ENCODE measurements at places on chromosomes 11 and 22.
A peak's percentile ranks its signal among the peaks of the same experiment; 100 is the strongest.

DNA sequence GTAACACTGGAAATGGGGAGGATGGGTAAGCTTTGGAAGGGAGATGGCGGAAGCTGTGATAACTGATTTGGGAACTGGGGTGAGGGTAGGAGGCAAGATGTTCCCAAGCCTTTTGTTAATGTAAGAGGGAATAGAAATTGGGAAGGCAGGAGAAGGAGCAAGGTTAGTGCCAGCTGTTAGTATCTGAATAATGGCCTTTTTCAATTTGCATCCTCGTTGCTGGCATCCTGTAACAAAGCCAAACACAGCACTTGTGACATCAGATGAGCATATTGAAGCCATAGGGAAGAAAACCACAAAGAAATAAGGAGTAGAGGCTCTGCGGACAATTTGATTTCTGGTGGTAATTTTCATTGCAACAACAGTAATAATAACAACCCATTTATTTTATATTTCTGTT lies 70.9 kb upstream of the CLMP start:
- no peak for DNase-seq

DNA sequence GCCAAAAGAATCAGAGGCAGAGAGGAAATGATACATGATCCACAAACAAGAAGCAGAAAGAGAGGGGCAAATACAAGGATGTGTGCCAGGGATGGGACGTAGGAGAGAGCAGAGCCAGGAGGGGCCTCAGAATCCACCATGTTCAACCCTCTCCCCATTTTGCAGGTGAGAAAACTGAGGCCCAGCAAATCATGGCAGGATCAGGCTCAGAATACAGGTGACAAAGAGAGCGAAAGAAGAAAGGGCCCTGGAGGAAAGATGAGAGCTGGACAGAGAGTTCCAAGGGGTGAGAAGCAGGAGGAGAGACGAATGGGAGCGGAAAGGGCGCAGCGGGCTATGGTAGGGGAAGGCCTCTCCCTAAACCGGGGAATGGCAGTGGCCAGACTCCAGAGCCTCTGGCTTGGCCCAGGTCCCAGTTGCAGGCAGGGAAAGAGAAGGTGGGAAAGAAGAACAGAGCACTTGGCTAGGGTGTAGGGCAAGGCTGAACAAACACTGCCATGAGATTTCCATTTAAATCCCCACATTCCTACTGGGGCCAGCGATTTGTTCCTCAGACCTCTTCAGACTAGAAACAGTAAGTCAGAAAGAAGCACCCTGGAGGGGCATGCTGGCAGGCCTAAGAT lies 44.4 kb upstream of the TSKU start:
- no peak for DNase-seq

DNA sequence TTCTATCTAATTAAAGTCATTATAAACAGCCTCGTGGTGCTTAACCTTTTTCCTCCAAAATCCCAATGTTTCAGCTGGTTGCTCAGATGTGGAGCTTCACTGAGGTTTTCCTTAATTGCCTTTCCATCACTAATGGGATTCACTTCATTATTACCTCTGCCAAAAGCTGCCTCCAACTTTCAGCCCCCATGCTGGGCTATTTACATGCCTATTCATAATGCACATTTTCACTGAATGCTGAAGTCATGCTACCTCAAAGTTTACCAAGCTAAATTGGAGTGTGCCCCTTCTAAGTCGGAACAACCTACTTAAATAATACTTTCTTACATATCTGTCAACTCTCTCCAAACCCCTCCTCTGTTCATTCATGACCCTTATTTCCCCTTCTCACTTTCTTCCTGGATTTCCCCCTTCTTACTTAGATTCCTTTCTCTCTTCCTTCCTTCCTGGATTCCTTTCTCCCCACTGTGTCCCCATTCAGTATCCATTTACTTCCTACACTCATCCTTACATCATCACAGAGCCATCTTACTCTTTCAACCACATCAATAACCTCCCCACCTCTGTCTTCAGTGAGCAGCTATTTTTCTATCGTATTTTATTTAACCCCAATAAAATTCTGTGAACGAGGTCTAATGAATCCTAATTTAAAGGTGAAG lies 887.3 kb upstream of the TENM4 start:
- DNase-seq = no peak

DNA sequence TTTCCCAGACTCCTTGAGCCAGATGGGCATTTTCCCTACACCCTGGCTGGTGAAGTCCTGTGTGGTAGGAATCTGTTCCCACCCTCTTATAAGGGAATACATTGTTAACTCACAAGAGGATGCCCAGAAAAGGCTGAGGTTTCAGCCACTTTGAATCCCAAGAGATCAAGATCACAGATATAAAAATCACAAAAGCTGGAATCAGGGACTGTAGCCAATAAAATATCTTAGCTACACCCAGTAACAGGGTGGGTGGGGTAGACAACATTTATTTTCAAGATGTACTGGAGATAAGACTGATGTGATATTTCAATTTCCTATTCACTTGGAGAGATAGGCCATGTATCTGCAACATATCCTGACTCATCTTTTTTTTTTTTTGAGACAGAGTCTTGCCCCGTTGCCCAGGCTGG lies 50.3 kb downstream of the COPB1 start:
- DNase-seq = peak; percentile 68

DNA sequence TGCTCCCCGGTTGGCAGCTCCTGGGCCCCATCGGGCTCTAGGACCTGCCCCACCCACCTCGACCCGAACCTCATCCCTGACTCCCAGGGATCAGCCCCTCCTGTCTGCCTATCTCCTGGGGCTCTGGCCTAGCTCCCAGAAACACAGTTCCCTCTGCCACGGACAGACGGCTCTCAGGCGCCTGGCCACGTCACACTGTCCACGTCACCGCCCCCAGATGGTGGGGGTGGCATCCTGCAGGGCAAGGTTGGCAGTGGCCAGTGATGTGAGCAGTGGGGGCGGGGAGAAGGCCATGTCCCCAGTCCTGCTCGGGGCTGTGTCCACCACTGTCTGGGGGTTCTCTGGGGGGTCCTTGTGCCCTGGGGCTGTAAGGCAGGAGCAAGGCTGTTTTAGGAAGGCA lies 29.2 kb downstream of the SYT7 start:
- DNase-seq = peak; percentile 30

- DNase-seq = no peak
Measured at GRCh38 chr11:102319544-102319943, 2.3 kb downstream of the BIRC3 start.

DNA sequence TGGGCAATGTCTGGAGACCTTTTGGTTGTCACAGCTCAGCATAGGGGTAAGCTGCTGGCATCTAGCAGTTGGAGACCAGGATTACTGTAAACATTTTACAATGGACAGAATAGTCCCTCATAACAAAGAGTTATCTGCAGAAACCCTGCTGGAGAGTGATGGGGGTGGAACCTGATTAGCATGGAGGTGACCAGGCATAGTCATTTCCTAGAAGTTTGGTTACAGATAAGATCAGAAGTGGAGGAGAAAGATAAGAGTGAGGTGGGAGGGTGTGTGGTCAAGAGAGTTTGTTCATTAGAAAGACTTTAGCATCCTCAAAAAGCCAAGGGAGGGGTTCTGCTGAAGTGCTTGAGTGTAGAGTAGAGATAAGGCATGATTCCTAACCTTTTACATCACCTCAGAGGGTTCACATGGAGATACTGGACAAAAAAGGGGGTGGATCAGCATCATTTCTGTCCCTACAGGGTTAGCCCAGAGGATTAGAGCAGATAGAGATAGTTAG lies 38.8 kb downstream of the PRDM11 start:
- DNase-seq = no peak

- DNase-seq = peak; percentile 79
Measured at GRCh38 chr11:19080579-19080993, 20.1 kb upstream of the MRGPRX2 start.

DNA sequence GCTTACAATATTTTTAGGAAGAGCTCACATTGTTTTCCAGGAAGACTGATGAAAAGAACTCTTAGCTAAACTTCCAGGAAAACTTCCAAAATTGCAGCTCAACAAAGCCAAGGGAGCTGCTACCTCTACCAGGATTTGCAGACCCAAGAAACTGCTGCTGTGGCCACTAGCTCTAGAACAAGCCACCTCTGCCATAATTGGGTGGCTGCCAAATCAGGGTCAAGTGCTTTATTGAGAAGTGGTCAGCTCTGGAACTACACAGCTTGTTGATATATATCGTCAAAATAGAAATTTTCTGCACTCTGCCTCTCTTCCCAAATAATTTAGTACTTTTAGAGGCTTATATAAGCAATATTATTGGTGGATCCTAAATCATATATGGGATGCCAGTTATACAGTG lies 371.8 kb upstream of the CHORDC1 start:
- DNase-seq = no peak

GRCh38 chr11:45607995-45608394 lies 57.4 kb downstream of the CHST1 start:
- DNase-seq = no peak

Measured in AG10803 (cell line).